ENCODE measurements at places on chromosomes 4 and X.

DNA sequence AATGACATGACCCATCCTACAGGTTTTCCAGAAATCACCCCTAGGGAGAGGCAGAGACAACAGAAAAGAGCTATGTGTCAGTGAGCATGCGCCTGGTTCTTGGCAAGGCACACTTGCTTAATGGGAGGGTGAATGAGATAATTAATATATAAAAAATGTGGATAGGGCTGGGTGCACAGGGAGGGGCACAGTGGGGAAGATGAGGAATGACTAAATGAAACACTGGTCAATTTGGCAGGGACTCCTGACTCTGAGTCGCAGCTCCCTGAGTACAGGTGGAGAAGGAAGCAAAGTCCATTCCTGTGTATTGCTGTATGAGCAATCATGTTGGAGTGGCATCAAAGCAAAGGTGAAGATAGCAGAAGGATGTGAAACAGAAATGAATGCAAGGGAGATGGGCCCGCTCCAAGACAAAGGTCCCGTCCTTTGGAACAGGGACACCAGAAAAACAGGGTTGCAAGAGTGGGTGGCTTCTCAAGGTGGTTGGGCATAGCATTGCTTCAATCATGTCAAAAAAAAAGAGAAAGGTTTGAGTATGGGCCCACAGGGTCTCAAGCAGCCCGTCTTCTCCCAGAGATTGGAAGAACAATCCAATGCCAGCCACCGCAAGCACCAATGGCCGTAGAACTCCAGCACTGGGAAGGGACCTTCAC lies 278.4 kb upstream of the AGTR2 start:
- DNase-seq: no peak

- DNase-seq: peak; percentile 80
These were observed 407.9 kb downstream of the PCDH18 start for GRCh38 chr4:137124278-137124932.

DNA sequence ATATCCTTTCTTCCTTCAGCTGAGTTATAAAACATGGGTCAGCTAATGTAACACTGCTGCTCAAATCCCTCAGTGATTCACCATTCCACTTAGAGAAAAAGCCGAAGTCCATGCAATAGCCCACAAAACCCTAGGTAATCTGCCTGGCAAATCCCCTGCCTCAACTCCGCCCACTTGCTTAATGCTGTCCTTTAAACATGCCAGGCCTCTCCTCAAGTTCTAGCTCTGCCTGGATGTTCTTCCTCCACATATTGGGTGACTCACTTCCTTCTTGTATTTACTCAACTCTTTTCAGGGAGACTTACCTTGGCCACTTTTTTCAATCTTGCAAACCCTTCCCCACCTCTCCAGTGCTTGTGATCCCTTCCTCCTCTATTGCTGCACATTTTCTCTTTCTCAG lies 89.8 kb downstream of the EMCN start:
- peak; percentile 41 for DNase-seq

DNA sequence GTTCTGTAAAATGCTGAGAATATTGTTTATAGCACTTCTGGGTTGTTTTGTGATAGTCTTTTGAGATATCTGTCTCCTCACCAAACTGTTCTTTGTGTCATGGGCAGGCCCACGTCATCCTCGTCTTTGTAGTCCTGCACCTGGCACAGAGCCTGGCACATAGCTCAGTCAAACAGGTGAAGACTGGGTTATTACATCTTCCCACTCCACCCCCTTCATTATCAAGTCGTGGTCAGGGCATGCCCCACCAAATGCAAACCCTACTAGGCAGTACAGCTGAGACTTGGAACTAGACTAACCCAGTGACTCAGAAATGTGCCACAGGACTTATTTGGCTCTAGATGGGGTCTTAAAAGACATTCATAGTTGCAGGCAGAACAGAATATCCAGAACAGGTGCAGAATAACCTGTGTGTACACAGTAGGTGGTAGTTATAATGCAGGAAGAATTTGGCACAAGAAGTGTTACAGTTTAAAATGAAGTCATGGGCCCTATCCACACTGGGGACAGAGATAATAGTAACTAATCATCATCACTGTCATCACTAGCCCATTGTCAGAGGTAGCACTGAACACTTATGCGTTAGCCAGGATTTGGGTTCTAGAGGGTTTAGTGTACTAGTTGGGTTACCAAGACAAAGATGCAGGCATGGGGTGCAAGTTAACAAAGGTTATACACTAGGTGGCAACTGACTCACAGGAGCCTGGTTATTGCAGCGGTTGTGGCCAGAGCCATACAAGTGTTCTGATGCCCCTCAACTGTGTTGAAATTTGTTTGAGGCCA lies 74.9 kb downstream of the TBL1X start:
- no peak for DNase-seq
